Activated CD8-positive, alpha-beta memory T cell treated with anti-CD3 and anti-CD28 coated beads, Interleukin-2, amount 50 U/mL, for 48 hours (primary cell): ENCODE measurements at places on chromosomes 2 and 18.

DNA sequence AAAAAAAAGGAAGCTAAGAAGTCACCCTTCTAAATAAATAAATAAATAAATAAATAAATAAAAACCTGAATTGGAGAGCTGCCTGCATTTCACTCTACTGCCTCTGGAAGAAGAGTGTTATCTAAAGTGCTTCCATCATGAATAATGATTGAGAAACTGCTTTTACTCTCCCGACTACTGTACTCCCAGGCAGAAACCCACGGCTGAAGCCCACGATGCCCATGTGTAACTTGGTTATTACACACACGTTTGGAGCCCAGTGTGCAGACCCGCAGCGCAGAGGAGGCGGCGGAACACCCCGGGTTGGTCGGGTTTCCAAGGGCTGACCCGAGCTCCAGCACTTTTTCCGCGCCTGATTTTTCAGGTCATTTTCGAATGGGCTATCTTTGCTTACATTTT is 697 bp upstream of the SPATS2L start:
- DNase-seq = peak; percentile 54

GRCh38 chr2:161839926-161840325 is 215.7 kb downstream of the SLC4A10 start:
- no peak for DNase-seq

GRCh38 chr2:112709703-112710102 is 11.1 kb upstream of the NT5DC4 start:
- peak; percentile 34 for DNase-seq

GRCh38 chr2:74383254-74383653 is 3.1 kb upstream of the DCTN1 start:
- DNase-seq = no peak

- DNase-seq = no peak
These were observed 21.9 kb downstream of the PPP4R3B start for GRCh38 chr2:55595536-55595935.

DNA sequence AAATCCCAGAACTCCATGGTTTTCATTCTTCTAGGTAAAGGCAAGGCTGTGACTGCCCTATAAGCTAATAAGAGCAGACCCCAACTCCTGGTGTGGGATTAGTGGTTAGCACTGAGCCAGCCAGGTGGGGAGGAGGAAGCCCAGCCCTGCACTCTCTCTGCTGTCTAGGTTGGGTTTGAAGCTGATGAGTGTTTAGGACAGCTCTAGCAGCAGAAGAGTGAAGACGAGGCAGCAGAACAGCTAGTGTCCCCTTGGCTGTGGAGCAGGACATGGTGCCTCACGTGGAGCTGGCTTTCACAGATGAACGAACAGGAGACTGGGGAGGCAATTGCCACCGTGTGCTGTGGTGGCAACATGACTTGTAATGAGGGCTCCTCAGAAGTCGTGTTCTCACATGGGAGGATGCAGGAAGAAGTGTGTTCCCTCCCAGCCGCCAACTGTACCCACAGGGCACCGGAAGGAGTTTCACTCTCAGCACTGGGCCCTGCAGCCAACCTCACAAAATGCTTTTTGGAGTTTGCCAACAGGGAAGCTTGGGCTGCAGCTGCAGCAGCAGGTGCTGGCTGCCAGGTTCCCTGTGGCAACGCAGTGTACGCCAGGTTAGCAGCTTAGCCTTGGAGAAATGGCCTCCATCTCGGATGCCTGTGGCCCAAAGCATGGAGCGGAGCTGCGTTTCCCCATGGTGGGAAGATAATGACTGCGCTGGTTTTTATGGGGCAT is 328.2 kb downstream of the SETBP1 start:
- no peak for DNase-seq

- no peak for DNase-seq
These were observed 9.9 kb downstream of the TMBIM1 start for GRCh38 chr2:218282173-218282991.

GRCh38 chr2:109213646-109214433 is 84.8 kb downstream of the SH3RF3 start:
- peak; percentile 81 for DNase-seq

DNA sequence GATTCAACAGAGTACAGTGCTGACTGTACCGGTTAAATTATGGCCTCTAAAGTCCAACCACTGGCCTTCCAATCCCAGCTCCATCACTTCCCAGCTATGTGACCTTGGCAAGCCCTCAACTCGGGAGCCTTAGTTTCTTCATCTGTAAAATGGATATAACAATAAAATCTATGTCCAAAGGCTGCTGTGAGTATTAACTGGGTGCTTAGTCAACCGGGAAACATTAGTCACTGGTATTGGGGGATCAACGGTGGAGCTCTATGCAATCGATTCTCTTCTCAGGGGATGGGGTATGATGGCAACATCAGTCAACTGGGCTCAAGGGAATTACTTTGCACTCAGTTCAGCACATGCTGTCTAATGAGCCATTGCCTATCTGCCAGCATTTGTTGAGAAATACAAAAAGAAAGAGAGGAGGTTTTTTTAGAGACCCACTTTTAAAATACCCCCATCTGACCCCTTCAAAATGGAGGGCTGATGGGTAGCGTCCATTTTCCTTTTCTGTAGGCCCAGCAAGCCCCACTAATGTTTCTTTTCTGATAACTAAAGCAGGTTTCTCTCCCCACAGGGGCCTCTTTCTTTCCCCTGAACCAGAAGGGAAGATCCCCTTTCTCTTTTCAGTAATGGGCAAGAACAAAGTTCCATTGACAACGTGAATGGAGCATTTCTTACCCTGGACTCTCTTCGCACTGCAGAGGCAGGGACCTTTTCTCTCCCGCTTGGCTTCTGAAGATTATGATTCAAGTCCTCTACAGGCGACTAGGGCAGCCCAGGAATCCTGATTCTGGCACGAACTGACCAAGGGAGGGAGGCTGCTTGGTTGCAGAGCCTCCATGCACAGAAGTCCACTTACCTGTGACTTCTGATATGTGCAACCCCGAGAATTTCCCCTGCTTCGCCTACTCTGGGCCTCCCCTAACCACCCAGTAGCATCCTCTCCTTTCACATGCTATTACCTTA is 8.7 kb upstream of the AGFG1 start:
- no peak for DNase-seq

- DNase-seq = no peak
These were observed 92.2 kb upstream of the DSEL start for GRCh38 chr18:67608615-67609273.

DNA sequence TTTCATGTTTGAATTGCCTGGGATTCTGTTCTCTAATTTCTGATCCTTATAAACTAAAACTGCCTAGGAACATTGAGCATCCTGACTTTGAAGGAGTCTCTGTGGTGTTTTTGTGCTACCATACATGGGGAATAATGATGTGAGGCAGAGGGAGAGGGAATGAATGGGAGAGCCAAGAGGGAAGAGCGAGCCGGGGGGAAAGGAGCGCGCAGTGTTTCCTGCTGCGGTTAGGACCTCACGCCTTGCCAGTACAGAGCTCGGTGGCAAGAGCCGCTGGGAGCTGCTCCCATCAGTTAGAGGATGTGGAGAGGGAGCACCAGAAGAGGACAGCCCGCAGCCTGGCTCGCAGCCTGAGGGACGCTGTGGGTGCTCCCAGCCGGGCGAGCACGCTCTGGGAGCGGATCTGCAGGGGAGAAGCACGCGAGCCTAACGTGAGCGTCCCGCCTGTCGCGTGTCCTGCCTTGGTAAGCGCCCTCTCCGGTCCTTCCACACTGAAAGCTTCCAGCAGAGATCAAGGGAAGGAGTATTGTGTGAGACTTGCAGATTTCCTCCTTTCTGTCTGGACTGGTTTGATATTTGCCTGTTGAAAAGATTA is 114.7 kb downstream of the FAM210A start:
- no peak for DNase-seq

DNA sequence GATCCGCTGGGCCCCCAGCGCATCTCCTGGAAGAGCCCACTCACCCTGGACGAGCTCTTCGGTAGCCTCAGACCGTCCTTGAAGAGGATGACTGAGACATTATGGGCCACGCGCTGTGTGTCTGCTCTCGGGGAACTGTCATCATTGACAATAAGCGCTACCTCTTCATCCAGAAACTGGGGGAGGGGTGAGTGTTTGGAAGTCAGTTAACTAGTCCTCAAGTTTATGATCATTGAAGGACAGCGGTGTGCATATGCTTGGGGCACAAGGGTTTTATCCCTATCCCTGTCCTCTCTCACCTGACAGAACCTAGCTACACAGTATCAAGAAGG is 586 bp downstream of the STK16 start:
- DNase-seq = no peak

DNA sequence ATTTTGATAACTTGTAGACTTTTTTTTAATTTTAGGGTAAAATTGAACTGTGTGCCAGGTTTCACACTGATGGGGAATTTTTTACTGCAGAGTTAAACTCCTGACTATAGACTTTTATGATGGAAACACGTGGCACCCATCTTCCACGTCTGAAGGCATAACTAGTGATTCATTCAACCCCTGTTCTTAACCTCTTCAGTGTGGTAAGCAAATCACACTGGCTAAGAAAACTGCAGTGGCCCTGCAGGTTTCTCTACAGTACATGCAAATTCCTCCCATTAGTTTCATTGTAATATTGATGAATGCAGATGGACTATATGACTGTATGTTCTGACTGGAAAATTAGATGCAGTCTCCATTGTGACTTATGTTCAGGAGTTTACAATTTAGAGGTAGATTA is 47.2 kb downstream of the SMAD4 start:
- DNase-seq = no peak

DNA sequence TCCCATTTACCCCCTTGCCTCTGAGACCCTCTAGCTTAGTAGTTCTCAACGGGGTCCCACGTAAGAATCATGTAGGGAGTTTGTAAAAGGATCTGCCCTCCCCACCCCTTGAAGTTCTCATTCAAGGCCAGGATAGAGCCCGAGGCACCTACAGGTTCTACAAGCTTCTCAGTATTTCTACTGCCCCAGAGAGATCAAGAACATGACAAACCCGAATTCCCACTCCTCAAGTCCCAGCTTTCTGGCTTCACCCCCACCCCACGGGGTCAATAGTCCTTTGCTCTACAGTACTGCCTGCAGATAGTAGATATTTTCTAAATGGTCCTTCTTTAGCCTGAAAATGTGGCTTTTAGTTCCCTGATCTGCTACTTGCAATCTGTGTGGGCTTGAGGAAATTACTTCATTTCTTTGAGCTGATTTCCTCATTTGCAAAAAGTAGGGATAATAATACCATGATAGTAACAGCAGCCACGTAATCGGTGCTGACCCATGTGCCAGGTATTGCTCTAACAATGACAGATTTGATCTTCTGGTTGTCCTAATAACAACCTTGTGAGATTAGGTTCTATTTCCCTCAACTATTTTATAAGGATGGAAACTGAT is 7.1 kb downstream of the CIB4 start:
- no peak for DNase-seq

- peak; percentile 62 for DNase-seq
These were observed 368.4 kb downstream of the MTX2 start for GRCh38 chr2:176637486-176638166.

DNA sequence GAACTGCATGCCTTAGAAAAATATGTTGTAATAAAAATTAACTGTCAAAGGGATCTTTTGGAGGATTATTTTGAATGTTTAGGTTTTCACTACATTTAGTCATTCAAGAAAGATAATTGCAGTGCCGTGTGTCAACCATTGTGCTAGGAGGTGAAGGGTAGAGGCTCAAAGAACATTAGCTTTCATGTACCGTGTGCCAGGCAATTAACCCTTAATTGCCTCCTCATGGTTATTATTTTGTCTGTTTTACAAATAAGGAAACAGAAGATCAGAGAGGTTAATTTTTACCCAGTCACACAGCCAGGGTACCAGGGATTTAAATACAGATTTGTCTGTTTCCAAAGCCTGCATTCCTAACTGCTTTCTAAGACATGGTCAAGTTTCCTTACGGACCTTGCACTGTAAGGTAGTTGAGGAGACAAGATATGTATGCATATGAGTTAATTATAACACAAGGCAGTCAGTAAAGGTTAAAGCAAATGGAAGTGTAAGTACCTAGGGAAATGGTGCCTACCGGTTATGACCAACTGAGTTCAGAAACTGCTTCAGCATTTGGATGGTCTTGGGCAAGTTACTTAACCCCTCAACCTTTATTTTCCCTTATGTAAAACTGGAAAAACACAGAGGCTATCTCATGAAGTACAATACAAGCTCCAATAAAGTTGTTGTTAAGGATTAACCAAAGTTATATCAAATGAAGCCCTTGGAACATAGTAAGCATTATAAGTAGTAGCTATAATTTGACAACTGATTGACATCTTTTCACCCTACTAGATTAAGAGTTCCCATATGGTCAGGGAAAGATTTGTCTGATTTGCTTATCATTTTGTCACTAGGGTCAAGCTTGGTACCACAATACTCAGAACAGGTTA is 434.9 kb downstream of the MBD2 start:
- DNase-seq = no peak

DNA sequence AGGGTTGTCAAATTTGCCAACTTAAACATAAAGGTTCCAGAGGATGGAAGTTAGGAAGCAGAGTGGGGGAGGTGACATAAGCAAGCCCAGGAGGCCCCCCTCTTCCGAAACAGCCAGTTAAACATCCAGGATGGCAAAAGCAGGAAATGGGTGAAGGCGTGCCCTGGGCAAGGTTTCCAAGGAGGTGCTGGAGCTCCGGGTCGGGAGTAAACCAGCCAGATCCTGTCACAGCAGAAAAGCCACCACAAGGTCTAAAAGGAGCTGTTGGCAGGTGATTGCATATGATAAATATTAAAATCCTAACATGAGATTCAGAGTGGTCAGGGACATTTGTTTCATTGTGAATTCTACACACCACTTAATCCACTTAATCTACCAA is 572.2 kb upstream of the SALL3 start:
- no peak for DNase-seq

- no peak for DNase-seq
These were observed 55.6 kb upstream of the MYCN start for GRCh38 chr2:15884790-15885189.

DNA sequence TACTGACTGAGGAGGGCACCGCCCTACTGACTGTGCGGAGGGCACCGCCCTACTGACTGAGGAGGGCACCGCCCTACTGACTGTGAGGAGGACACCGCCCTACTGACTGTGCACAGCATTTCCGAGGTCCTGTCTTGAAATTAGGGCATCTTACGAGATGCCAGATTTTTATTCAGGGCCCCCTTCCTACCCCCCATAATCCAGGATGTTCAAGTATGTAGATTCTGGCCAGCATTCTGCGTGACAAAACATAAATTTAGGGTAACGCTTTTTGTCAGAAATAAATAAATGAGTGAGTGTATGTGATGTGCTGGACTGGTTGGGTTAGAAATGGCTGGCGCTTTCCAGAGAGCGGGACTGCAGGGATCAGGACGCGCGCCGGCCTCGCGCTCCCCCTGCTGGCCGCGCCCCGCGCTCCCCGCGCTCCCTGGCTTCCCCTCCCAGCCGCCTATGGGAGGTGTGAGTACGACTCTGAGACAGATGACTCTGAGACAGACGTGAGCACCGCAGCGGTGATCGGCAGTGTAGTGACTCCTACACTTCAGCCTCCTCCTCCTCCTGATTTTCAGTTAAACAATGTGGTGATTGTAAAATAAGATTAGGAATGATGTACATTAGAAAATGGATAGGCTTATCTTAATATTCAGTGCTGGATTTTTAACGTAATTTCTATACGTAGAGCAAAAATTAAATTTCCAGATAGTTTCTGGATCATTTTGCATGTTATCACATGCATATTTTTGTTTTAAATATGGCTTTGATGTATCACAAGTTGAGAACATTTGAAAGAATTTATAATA is 149.2 kb upstream of the NFATC1 start:
- DNase-seq = peak; percentile 89
